ENCODE measurements at places on chromosomes 5 and 9.

- DNase-seq = no peak
These were observed 29.7 kb upstream of the ARAP3 start for GRCh38 chr5:141711687-141712086.

DNA sequence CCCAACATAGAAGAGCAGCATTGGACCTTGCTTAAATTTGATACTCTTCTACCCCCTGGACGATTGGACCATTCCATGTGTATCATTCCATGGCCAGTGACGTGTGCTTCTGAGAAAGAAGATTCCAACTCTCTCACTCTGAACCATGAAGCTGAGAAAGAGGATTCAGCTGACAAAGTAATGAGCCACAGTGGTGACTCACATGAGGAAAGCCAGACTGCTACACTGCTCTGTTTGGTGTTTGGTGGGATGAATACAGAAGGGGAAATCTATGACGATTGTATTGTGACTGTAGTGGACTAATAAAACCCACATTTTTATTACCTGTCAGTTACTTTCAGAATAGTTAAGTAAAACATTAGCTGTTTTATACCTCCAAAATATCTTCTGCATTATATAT is 7.5 kb downstream of the HSPA5 start:
- no peak for DNase-seq

DNA sequence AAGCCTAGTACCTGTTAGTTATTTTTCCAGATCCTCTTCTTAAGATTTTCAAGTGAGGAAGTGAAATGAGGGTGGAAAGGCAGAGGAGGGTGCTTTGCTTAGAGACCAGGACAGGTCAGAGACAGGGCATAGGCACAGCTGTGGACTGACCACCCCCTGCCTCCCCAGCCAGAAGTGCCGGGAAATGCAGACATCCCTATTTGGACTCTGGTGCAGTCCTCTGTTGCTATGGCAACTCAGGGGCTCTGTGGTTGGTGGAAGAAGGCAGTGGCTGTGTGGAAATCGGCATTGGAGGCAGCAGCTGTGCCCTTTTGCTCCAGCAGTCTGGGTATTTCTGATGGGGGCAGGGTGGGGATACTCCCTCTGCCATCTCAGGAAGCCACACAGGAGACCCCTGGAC is 43.3 kb upstream of the NDFIP1 start:
- no peak for DNase-seq

DNA sequence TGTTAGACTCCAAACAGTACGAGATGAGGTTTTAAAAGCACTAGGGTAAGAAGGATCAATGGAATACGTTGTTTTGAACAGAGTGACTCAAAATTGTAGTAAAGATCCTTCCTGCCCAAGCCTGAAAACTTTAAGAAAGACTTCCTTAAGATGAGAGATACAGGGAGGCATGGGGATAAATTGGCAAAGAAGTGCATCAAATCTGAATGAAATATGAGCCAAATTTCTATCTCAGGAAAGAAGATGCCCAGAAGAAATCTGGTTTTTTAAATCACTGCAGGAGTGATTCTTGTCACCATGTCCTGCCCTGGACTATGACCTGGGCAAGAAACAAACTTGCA is 14.9 kb downstream of the FCN2 start:
- DNase-seq = no peak

- peak; percentile 35 for DNase-seq
These were observed 108.2 kb downstream of the AUH start for GRCh38 chr9:91253488-91253887.

DNA sequence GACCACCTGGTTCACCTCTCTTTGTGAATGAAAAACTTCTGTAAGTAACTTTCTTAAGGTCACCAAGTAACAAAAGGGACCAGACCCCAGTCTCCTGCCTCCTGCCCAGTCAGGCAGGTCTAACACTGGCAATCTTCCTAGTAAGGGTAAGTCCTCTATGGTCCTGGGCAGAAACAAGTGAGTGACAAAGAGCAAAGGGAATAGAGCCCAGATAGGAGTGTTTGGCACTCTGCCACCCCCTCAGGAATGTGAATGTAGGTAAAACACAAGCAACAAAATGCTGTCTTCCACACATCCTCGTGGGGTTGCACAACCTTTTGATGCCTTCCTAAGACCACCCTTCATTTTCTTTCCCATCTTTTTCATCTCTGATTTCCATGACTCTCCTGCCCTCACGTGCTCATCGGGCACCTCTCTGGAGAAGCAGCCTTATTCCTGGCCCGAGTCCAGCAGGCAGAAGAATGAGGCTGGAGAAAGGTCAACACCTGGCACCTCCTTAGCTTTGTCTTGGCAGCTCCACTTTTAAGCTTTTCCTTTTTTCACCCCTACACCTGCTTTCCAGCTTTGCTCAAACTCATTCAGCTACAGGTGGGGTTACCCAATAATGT is 90.2 kb upstream of the LHFPL2 start:
- DNase-seq = no peak

DNA sequence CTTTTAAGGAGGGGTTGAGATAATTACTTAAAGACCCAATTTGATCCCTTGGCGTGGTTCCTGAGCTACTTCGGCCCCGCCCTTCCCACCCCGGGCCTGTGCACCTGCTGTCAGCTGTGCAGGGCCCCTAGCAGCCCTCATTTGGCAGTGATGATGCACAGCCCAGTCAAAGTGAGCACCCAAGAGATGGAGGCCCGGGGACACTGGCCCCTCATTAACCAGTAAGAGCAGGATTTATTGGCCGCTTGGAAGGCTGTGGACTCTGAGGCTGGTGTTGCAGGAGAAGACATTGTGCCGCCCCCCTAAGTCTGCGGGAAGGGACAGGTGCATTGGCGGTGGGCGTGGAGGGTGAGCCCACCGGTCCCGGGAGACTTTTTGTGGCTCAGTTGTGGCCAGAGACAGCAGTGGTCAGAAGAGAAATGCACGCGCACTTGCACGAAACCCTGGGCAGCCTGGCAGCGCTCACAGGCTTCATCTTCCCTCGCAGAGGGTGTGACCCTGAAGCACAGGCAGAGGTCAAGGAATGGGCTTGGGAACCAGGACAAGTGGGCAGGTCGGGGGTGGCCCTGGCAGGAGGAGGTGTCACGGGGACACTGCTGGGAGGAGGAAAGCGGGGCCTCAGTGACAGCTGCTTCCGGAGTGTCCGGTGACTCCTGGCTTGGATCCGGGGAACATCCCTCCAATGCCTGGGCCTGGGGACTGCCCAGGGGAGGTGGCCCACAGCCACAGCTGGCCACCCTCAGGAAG is 74.0 kb upstream of the RXRA start:
- DNase-seq = no peak

GRCh38 chr5:31463351-31463750 is 68.5 kb downstream of the DROSHA start:
- DNase-seq = no peak

DNA sequence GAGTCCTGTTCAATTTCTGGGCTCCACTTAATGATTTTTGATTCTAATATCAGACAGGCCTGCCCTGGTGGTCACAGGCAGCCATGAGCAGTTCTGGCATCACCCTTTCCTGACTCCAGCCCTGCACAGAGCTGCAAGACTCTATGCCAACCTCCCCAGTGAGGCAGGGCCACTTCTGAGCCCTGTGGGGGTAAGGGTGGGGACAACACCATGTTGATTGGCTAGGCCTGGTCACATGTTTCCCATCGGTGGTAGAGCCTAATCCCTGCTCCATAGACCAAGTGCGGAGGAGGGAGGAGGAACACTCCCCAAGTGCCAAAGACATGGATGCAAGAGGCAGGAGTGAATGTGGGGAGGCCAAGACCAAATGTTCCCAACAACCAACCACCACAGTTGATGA is 134.6 kb downstream of the PHF2 start:
- no peak for DNase-seq

GRCh38 chr5:107361945-107362344 is 308.8 kb downstream of the EFNA5 start:
- no peak for DNase-seq

- DNase-seq = no peak
These were observed 1166.8 kb downstream of the MAT2B start for GRCh38 chr5:164672205-164672604.

DNA sequence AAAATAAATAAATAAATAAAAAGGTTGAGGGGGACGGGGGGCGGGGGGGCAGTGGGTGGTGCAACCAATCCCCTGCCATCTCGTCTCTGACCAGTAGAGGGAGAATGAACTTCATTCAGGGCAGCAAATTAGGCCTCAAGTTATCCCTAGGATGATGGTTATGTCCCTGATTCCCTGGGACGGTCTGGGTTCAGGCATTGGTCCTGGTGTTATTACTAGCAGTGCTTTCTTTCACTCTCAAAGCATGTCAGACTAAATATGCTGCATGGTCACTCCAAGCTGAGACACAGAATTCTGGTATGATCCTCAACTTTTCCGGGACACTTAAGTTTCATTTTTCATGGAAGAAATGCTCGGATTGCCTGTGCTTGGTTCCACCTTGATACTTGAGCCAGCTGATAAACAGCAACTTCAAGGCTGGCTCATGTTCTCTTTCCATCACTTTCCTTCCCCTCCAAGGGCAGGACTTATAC is 59.4 kb downstream of the DAP start:
- DNase-seq = peak; percentile 61

DNA sequence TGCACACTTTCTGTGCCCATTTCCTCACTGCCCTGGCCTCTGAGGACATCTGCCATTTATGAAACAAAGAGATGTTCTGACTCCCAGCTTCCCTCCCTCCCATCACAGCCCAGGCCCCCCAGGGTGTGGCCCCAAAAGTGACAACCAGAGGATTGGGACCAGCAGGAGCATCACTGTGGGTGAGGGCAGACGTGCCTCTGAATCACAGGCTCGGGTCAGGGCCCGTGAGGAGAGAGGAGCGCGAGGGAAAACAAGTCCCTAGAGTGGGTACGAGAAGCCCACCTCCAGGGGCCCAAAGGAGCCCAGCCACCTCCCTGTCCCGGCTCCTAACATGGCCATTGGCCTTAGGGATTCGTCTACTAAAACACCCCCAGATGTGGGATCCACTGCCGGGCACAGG is 138.0 kb upstream of the FSTL4 start:
- no peak for DNase-seq

All from OCI-LY7 (cell line).